ENCODE measurements at places on chromosomes 6 and 20. TPM values are rescaled to one million over a fixed set of nuclear protein-coding genes. Genes with fewer than 3 reads are reported as not detected.

PRPH2 gene
- 6.2 TPM for polyA plus RNA-seq

LHFPL5 gene
- not detected for polyA plus RNA-seq

POM121L2 gene
- polyA plus RNA-seq = not detected

AARS2 gene
- 0.74 TPM for polyA plus RNA-seq

TRDN gene
- polyA plus RNA-seq = not detected

STK38 gene
- polyA plus RNA-seq = 0.67 TPM

HCRTR2 gene
- not detected for polyA plus RNA-seq

PROKR2 gene
- polyA plus RNA-seq = not detected

NRSN1 gene
- polyA plus RNA-seq = 130 TPM

CPNE5 gene
- polyA plus RNA-seq = 22.8 TPM

HSPA1A gene
- polyA plus RNA-seq = 5.1 TPM

MUC21 gene
- not detected for polyA plus RNA-seq

PRL gene
- not detected for polyA plus RNA-seq

ITCH gene
- polyA plus RNA-seq = 28.9 TPM

FAM162B gene
- not detected for polyA plus RNA-seq

CNKSR3 gene
- 0.63 TPM for polyA plus RNA-seq

BTNL2 gene
- polyA plus RNA-seq = not detected

TGM3 gene
- polyA plus RNA-seq = not detected

C6orf15 gene
- polyA plus RNA-seq = not detected

CASS4 gene
- polyA plus RNA-seq = not detected

BCAS1 gene
- polyA plus RNA-seq = 2.6 TPM

CAPN11 gene
- polyA plus RNA-seq = not detected

BACH2 gene
- polyA plus RNA-seq = not detected

SPATS1 gene
- not detected for polyA plus RNA-seq

RNF146 gene
- 76.2 TPM for polyA plus RNA-seq

HLA-DRB1 gene
- not detected for polyA plus RNA-seq

TAGAP gene
- 0.39 TPM for polyA plus RNA-seq

PTCRA gene
- not detected for polyA plus RNA-seq

ZNF831 gene
- 0.67 TPM for polyA plus RNA-seq

PSMG4 gene
- 43.5 TPM for polyA plus RNA-seq

RAET1L gene
- polyA plus RNA-seq = not detected

OOEP gene
- not detected for polyA plus RNA-seq

DCDC2 gene
- polyA plus RNA-seq = 0.40 TPM

NKX2-4 gene
- polyA plus RNA-seq = not detected

PARD6B gene
- 5.5 TPM for polyA plus RNA-seq

MMP24 gene
- polyA plus RNA-seq = 0.22 TPM

UBD gene
- not detected for polyA plus RNA-seq

RBPJL gene
- not detected for polyA plus RNA-seq

IBTK gene
- polyA plus RNA-seq = 33.5 TPM

CCM2L gene
- polyA plus RNA-seq = 0.13 TPM

THBS2 gene
- polyA plus RNA-seq = 1.9 TPM

ATP6V1G2 gene
- 211 TPM for polyA plus RNA-seq

TNF gene
- not detected for polyA plus RNA-seq

EMILIN3 gene
- 0.53 TPM for polyA plus RNA-seq

GATA5 gene
- not detected for polyA plus RNA-seq

ANGPT4 gene
- polyA plus RNA-seq = not detected

SALL4 gene
- polyA plus RNA-seq = not detected

FERMT1 gene
- polyA plus RNA-seq = not detected

MRAP2 gene
- polyA plus RNA-seq = 2.6 TPM

SIRPB2 gene
- polyA plus RNA-seq = not detected

KCNK16 gene
- not detected for polyA plus RNA-seq

EDN3 gene
- not detected for polyA plus RNA-seq

PPDPF gene
- 2.1 TPM for polyA plus RNA-seq

SMOC2 gene
- polyA plus RNA-seq = 1.0 TPM

Data from Purkinje cell (primary cell).